ENCODE measurements at places on chromosomes 12 and 14. TPM values are rescaled to one million over a fixed set of nuclear protein-coding genes. Genes with fewer than 3 reads are reported as not detected.

ASPG gene
- total RNA-seq: 1.2 TPM

OAS3 gene
- total RNA-seq: 2.2 TPM

TTC6 gene
- 8.5 TPM for total RNA-seq

AMIGO2 gene
- total RNA-seq: 24.2 TPM

KSR2 gene
- total RNA-seq: 0.05 TPM

HOXC12 gene
- total RNA-seq: 1.3 TPM

HOXC5 gene
- total RNA-seq: not detected

ABCC9 gene
- 1.2 TPM for total RNA-seq

ATN1 gene
- 144 TPM for total RNA-seq

LRRC43 gene
- 0.31 TPM for total RNA-seq

SRRM4 gene
- total RNA-seq: 3.6 TPM

GZMB gene
- not detected for total RNA-seq

ADCY6 gene
- total RNA-seq: 31.6 TPM

ETV6 gene
- 98.7 TPM for total RNA-seq

AHNAK2 gene
- 26.9 TPM for total RNA-seq

JPH4 gene
- 0.64 TPM for total RNA-seq

PROX2 gene
- total RNA-seq: 0.08 TPM

CFL2 gene
- 27.8 TPM for total RNA-seq

STYK1 gene
- total RNA-seq: 11.4 TPM

SINHCAF gene
- total RNA-seq: 205 TPM

CIROP gene
- not detected for total RNA-seq

FOXA1 gene
- 5.2 TPM for total RNA-seq

POLE2 gene
- 6.7 TPM for total RNA-seq

CCDC177 gene
- total RNA-seq: not detected

KRT6B gene
- total RNA-seq: not detected

MYH6 gene
- 1.6 TPM for total RNA-seq

NTN4 gene
- total RNA-seq: 0.13 TPM

DICER1 gene
- total RNA-seq: 69.2 TPM

AMHR2 gene
- total RNA-seq: 1.3 TPM

DTX1 gene
- 62.8 TPM for total RNA-seq

CRY1 gene
- 38.3 TPM for total RNA-seq

MTRFR gene
- total RNA-seq: 11.6 TPM

INSM2 gene
- not detected for total RNA-seq

SDR9C7 gene
- not detected for total RNA-seq

OR4E2 gene
- total RNA-seq: not detected

NELL2 gene
- 1.7 TPM for total RNA-seq

CLEC2A gene
- total RNA-seq: not detected

CLEC14A gene
- total RNA-seq: 5.1 TPM

NRXN3 gene
- 2.3 TPM for total RNA-seq

SMCO3 gene
- total RNA-seq: 0.13 TPM

LLPH gene
- total RNA-seq: 20.9 TPM

CLEC1B gene
- not detected for total RNA-seq

CAND1 gene
- total RNA-seq: 206 TPM

ENDOU gene
- total RNA-seq: 1.6 TPM

PPP4R4 gene
- 0.18 TPM for total RNA-seq

ZNF740 gene
- 47.6 TPM for total RNA-seq

USP5 gene
- total RNA-seq: 119 TPM

FBRSL1 gene
- total RNA-seq: 38.4 TPM

TAS2R7 gene
- not detected for total RNA-seq

TAS2R8 gene
- total RNA-seq: 0.44 TPM

GPR84 gene
- 0.41 TPM for total RNA-seq

LYZ gene
- total RNA-seq: 3.6 TPM

RAPGEF3 gene
- 81.5 TPM for total RNA-seq

DAO gene
- total RNA-seq: 0.41 TPM

CFAP54 gene
- total RNA-seq: 2.5 TPM

GYS2 gene
- 0.08 TPM for total RNA-seq

RPL10L gene
- not detected for total RNA-seq
